Activated CD8-positive, alpha-beta memory T cell treated with anti-CD3 and anti-CD28 coated beads, Interleukin-2, amount 50 U/mL, for 48 hours (primary cell): ENCODE measurements at places on chromosomes 13 and 19.

DNA sequence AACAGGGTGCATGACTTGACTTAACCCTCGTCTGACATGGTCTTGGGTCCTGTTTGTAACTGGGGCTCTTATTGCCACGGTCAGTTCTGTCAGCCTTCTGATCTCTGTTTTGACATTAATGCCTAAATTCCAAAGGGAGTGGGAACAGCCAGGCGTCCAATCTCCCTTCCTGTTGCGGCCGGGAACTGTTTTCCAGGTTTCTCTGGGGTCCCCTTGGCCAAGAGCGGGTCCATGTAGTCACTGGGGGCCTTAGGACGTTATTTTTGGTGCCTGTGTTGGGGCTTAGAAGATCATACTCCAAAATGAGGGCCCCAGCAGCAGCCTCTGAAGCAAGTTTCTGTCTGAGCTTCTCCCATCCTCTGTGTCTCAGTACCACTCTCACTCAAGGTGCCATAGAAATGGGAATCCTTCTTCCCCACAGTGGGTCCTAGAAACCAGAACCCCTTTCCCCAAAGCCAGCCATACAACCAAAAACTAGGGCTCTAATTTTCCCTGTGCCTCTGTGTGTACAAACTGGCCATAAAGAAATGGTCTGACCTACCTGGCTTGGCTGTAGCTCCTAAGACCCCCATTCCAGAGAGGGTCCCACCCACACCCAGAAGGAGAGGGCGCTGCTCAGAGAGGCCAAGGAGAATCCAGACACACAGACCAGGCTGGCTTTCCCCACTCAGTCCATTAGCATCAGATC lies 50.4 kb downstream of the C13orf46 start:
- DNase-seq: peak; percentile 22

DNA sequence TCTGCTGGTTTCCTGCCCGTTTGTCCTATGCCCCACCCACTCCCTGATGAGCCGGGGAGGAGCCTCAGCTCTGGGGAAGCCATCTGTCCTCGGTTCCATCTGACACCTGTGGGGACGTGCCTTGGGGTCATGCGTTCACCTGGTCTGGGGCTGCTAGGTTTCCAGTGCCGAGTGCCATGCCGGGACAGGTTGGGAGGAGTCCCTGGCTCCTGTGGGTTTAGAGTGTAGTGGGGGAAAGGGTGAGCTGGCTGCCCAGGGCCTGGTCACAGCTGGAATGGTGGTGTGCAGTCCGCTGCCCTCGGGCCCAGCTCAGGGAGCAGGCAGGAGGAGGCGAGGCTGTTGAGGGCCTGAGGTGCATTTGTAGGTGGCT lies 2.5 kb downstream of the KDM4B start:
- peak; percentile 61 for DNase-seq

GRCh38 chr13:97068151-97068550 lies 73.9 kb upstream of the OXGR1 start:
- no peak for DNase-seq

DNA sequence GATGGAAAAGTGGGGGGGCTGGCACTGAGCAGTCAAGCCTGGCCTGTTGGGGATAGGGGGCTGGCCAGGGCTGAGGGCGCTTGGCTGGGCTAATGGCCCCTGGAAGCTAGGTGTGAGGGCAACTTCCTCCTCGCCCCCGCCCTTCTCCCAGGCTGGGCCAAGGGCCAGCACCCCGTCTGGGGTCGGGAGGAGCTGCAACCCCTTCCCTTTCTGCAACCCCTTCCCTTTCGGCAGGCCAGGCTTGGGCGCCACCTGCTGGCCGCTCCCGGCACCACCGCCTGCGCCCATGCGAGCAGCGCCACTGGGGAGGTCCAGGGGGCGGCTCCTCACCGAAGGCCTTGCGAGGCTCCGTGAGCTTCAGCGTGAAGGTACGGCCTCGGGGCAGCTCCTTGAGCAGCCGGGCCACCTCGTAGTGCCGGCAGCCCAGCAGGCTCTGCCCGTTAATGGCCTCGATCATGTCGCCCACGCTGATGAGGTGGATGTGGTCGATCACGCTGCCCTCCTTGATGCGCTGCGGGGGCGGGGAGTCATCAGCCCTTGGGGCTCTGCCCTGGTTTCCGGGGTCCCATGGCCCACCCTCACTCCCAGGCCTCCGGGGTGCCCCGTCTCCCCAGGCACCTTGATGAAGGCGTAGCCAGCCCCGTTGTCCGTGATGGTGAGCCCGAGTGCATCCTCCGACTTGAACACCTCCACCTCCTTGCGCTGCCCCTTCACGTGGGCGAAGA lies 5.0 kb upstream of the PTGER1 start:
- DNase-seq: peak; percentile 96

- no peak for DNase-seq
These were observed 17.8 kb downstream of the ACTL9 start for GRCh38 chr19:8680676-8681344.

GRCh38 chr13:84571264-84571663 lies 689.0 kb upstream of the SLITRK1 start:
- DNase-seq: no peak

- DNase-seq: peak; percentile 73
These were observed 4.9 kb downstream of the NANOS3 start for GRCh38 chr19:13881692-13882418.

GRCh38 chr19:11652492-11652891 lies 55.2 kb downstream of the ZNF627 start:
- no peak for DNase-seq
